ENCODE measurements at places on chromosomes 3 and 15.

DNA sequence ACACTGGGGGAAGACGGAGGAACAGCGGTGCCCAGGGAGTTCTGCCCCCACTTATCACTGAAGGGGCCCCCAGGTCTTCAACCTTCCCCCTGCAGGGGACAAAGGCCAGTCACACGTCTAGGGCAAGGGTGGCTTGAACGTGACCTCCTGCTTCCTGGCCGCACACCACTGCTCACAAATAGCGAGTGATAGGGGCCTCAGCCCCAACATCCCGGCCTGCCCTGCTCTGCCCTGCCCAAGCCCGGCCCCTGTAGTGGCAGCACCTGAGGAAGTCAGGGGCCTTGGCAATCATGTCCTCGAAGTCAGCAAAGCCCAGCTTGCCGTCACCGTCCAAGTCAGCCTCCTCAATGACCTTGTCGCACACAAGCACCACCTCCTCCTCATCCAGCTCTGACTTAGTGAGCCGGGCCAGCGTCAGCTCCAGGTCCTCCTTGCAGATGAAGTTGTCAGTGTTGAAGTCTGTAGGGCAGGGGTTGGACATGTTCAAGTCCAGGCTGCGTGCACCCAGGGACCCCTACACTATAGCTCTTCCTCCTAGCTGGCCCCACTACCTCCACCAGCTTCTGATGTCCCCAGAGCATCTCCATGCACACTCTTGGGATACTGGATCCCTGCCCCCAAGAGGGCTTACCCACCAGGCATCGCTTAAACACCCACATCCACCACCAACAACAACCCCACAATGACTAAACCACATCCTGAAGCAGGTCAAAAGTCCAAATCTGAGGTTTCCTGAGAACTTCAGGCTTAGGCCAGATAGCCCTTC, 13.3 kb downstream of the SH2D7 start:
- DNase-seq, result no peak

- no peak for DNase-seq
These were observed 83.4 kb downstream of the EEFSEC start for GRCh38 chr3:128236657-128237056.

DNA sequence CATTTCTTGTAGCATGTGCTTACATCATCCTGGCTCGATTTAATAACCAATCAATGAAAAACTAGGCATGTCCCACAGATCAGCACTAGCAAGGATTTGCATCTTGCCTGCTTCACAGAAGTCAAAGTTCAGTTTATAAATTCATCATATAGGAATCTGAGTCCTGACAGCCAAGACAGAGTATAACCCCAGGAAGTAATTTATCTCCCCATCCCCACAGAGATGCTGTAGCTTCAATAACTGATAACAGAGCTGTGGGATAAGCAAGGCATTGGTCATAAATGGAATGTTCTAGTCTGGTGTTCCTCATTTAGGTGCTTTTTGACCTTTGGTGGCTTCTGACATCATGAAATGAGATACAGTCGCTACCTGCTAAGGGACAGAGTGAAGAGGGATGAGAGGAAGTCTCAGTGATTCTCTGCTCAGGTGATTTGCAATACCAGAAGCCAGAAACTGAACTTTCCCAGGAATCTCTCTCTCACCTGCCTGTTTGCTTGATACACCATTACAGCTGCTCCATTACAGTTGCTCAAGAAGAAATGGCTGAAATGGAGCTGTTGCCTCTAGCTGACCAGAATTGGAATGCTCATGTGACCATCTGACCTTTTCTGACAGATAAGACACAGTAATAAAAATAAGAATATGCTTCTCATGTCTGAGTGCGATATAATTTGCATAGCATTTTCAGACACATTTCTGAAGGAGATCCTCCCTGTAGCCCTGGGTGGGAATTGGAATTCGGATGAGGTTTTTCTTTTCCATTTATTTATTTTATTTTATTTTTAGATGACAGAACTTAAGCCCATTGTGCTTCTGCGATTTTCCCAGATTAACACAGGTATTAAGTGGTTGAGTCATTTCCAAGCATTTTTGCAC, 217.1 kb upstream of the KCNMB2 start:
- no peak for DNase-seq

GRCh38 chr3:53776494-53777101, 69.6 kb downstream of the CHDH start:
- no peak for DNase-seq

DNA sequence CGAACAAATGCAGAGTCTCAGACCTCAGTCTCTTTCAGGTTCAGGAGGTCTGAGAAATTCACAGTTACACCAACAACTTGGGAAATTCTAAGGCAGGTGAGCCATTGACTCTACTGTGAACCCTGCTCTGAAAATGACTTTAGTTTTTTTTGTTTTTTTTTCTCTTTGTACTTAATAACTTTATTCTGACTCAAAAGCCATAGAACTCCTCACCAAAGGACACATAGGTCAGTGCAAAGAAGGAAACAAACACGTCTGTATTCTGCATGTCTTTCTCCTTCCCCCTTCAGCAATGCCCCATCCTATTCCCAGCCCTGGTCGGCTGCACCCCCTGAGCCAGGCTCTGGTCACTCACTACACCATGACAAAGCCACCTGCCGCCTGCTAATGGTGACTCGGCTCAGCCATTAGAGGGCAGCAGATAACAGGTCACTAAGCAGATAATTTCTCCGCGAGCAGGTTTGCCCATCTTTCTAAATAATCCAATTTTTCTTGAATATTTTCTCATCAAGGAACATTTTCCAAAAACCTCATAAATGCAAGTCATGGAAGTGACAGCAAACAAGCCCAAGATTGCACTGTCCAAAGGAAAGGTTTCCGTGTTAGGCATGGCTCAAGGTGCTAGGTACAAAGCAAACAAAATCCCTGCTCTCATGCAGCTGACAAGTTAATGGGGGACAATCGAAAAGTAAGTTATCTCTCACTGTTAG, 37.7 kb downstream of the TM4SF4 start:
- peak; percentile 43 for DNase-seq

GRCh38 chr3:126537730-126538281, 13.9 kb downstream of the CHST13 start:
- DNase-seq, result no peak
